ENCODE measurements at places on chromosomes 6 and 20.
A peak's percentile ranks its signal among the peaks of the same experiment; 100 is the strongest.

DNA sequence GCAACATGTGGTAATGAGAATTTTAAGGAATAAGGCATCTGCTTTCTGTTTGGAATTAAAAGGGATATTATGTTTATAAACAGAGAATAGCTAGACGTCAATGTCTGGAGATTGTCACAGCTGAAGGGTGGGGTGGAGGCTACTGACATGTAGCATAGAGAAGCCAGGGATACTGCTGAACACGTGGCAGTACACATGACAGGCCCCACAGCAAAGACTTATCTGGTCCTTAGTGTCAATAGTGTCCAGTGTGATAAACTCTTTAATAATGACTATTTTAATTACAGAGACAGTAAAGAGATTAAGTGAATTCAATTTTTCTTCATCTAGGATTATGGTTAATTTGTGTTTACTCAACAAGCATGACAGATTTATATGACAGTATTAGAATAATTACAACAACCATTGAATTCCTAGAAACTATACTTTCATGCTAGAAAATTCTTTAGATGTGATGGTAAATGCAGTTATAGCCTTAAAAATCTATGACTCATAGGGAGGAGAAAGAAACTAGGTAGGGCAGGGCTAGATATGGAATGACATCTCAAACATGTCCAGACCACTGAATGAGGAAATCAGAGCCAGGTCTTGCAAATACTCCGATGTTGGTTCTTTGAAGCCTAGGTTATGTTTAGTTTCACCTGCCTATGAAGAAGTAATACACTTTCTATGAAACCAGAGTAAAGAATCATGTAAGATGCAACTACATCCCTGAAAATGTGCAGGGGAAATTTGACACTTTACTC, 399.5 kb downstream of the PHF3 start:
- no peak for DNase-seq

GRCh38 chr20:22582964-22583772, 1.2 kb downstream of the FOXA2 start:
- no peak for DNase-seq

- no peak for DNase-seq
Observed at GRCh38 chr6:145070791-145071190, 664.5 kb downstream of the EPM2A start.

DNA sequence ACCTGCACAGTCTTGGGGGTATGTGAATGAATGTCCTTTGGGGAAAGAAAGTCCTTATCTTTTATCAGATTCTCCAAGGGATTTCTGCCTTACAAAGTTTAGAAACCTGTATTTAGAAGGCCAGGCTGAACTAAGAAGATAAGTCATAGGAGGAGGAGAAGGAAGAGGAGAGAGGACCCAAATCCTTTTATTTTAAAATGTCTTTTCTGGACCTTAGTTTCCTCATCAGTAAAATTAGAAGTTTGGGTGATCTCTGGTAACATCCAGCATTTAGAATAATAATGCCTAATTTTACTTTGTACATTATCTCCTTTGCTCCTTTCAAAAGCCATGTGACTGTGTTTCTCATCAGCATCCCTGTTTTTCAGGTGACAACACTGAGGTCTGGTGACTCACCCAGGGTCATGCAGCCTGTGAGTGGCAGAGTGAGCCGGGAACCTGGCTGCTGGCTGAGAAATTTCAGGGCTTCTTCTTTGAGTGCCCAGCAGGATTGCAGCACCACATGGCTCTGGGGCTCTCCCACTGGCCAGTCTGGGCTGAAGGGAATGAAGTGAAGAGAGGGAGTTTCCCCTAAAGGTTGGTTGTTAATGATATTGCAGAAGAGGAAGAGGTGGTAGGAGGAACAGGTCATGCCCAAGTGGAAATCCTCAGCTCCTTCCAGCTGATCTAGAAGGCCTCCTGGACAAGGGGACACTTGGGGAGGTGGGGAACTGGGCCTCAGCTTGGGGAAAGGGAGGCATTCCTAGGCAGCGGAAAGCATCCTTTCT, 34.0 kb downstream of the VEGFA start:
- DNase-seq: no peak

GRCh38 chr20:22063753-22064152, 358.3 kb downstream of the PAX1 start:
- DNase-seq: no peak

GRCh38 chr20:45300961-45301360, 5.7 kb upstream of the RBPJL start:
- DNase-seq: peak; percentile 13

GRCh38 chr6:30915591-30915946, 1.5 kb downstream of the VARS2 start:
- peak; percentile 75 for DNase-seq

DNA sequence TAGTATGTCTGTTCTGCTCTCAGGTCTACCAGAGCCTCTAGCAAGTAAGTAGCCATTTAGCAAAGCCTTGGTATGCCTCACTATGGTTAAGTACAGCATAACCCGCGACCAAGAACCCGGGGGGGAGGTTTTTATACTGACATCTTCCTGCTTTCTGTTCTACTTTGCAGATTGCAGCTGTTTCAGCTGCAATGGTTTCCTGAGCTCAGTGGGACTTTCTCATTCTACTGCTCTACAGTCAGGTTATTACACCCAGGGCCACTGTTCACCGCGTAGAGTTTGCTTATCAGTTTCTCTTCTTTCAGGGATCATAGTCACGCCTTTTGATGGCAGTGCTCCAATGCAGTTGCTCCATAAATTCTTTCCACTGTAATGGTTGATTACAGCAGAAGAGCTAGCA, 631.3 kb downstream of the TFAP2A start:
- DNase-seq: no peak

GRCh38 chr6:142416179-142416578, 114.4 kb downstream of the ADGRG6 start:
- DNase-seq: peak; percentile 93

DNA sequence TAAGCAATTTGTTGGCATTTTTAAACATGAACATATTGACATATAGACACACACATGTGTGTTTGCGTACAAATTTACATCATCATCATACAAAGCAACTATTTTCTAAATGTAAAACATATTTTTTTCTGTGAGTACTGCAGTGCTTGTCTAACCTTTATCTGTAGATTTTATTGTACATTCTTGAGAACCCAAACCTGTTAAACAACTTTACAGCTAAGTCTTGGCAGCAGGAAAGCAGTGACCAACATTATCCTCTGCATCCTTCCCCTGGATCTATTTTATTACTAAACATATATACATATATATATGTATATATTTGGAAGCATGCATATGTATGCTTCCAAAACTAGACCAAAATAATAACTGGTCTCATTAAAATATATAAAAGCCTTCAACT, 10.4 kb upstream of the PLCB1 start:
- no peak for DNase-seq

GRCh38 chr6:29927275-29927569, 15.1 kb upstream of the HLA-A start:
- no peak for DNase-seq

DNA sequence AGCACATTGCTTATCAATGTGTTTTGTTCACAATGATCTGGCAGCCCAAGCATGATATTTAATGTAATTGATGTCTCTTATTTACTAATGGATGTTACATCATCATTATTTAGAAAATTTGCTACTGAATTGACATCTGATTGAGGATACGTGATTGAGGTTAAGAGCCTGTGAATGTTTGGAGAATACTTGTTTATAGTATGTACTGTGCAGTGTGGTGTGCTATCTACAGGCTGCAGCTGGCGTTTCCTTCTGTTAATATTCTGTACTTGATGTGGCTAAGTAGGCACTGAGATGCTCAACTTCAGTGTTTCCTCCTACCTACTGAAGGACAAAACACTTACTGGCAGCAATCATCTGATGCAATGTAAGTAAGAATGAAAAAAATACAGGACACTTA, 709.6 kb upstream of the FLRT3 start:
- no peak for DNase-seq

GRCh38 chr20:59723607-59724456, 119.5 kb downstream of the PHACTR3 start:
- DNase-seq: no peak

DNA sequence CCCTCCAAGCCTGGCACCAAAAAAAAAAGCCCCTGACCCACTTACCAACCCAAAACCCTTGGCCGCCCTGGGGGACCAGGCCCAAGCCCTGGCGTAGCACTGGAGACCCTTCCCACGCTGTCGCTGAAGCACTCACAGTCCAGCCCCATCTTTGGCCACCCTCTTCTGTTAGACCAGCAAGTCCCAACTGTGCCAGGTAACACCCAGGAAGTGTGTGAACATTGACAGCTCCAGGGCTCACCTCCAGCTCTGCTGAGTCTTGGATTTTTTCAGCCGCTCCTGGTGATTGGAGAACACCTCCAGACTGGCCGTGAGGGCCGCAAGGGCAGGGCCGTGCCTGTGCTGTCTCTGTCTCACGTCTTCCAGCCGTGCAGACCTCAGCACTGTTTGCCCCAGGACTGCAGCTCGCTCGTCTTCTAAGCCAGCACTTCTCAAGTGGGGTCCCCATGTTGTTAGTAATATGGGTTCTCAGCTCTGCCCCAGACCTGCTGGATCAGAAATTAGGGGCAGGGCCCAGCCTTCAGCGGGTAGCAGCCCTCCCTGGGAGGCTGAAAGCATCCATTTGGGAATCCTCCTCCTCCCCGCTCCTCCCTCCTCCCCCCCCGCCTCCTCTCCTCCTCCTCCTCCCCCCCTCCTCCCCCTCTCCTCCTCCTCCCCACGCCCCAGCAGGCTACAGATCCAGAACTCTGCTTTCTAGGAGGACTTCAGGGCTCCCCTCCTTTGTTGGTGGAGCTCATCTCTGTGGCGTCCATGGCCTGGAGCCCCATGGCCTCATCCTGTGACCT, 18.1 kb downstream of the NPEPL1 start:
- no peak for DNase-seq

- DNase-seq: no peak
Observed at GRCh38 chr6:48505621-48506020, 394.6 kb upstream of the PTCHD4 start.

DNA sequence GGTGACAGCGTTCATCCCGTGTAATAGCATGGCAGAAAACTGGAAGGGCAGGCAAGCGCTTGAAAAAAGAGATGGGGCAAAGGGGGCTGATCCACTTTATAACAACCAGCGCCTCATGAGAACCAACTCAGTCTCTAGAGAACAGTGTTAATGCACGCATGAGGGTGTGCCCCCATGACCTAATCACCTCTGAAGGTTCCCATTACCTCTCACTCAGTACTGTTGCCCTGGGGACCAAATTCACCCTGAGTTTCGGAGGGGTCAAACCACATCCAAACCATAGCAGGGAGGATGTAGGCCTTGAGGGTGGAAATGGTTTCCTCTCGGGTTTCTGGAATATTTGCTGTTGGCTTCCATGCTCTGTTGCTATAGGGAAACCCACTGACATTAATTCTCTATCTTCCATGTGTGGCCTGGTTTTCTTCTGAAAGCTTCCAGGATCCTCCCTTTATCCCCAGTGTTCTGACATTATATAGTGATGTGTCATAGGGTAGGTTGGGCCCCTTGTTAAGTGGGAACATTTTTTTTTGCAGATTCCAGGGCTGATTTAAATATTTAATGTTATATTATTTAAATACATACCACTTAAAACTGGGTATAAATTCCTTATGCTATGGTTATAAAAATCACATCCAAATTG, 65.2 kb downstream of the PPP1R14C start:
- no peak for DNase-seq
